HTR-8/SVneo (cell line): ENCODE measurements at places on chromosomes 11 and 22.

GRCh38 chr11:7982582-7983119, 4.5 kb upstream of the EIF3F start:
- DNase-seq = no peak

DNA sequence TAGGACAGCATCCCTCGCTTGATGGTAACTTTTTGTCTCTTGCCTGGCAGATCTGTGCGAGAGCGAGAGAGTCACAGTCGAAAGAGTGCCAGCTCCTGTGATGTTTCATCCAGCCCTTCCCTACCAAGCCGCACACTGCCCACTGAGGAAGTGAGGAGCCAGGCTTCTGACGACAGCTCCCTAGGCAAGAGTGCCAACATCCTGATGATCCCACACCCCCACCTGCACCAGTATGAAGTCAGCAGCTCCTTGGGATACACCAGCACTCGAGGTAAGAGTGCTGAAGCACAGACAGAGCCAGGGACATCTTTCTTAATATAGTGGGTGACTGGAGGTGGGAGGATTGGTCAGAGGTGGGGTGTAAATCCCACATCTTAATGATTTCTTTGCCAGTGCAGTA, 61.1 kb downstream of the DEPDC5 start:
- DNase-seq = no peak

- no peak for DNase-seq
Measured at GRCh38 chr11:66568124-66568916, at the start of gene CTSF. CTSF (minus strand) TSS chr11:66568606; CDS start chr11:66568486, 120 bp downstream.

DNA sequence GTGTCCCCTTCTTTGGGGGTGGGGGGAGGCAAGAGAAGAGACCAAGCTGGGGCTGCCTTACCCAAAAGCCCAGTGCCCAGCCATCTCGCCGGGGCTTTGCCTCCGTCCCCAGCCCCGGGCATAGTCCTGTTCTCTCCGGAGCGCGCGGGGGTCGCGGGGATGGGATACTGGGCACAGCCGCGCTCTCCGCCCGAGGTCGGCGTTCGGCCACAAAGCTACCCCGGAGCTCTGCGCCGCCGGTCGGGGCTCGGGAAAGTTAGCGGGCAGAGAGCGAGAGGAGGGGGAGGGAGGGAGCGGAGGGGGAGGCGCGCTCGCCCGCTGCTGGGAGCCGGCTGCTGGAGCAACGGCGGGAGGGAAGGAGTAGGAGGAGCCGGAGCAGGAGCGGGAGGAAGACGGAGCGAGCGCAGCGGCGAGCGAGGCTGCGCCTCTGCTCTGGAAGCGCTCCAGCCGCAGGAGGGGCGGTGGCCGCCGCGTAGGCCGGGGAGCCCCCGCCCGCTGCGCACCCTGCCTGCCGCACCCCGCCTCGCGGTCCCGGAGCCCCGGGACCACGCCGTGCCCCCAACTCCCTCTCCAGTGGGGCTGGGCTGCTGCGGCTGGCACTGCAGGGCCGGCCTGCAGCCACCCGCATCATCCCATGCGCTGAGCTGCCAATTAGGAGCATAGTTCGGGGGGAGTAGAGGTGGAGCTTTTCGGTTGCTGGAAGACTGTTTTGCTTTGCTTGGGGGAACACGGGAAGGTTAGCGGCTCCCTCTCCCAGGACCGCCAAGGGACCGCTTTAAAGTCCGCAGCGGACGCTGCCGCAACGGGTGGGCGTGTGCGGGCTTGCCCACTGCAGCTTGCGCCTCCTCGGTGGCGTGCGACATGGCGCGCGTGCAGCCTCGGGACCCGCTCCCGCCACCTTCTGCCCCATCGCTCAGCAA, at the start of gene SCN4B:
TSS of gene SCN4B (minus strand) at position 272 of the 920 bp plus-strand sequence. CDS start at position 122, 150 bp downstream.
- peak; percentile 56 for DNase-seq

DNA sequence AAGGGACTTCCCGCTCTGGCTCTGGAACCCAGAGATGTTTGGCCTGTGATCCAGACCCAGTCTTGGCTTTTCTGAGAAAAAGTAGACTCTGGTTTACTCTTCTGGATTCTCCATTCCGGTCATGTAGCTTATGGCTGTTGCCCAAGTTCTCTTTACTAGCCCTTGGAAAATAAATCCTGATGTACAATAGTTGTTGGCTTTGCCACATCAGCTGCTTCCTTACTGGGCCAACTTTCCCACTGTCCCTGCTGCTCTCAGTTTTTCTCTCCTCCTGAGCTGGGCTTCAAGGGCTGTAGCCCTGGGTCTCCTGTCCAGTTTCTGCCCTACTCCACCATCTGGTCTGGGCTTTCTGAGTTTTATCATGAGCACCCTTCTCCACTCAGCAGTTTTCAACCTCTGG, 12.5 kb downstream of the PATZ1 start:
- no peak for DNase-seq

GRCh38 chr11:130409594-130410388, 18.6 kb downstream of the ADAMTS8 start:
- DNase-seq = no peak

DNA sequence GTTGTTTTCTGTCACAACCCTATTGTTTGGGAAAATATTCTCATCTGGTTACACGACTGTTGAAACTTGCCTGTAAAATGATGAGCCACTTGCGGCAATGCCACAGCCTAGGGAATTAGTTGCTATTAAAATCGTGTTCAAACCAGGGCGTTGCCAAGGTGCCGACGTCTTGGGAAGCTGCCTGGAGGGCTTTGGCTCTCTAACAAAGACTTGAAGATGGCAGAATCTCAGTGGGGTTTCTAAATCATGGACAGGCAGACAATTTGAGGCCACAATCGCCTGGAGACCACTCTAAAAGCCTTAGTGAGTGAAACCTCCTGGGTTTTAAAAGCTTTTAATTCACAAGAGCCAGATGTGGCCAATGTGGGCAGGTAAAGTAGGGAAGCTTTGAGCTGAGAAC, 117.2 kb upstream of the BMAL1 start:
- DNase-seq = no peak

GRCh38 chr11:114075891-114076441, 16.5 kb downstream of the ZBTB16 start:
- peak; percentile 28 for DNase-seq

- peak; percentile 60 for DNase-seq
Measured at GRCh38 chr11:44178381-44178780, 82.9 kb downstream of the EXT2 start.

- DNase-seq = no peak
Measured at GRCh38 chr11:19592842-19593241, 119.8 kb upstream of the NAV2 start.

- DNase-seq = no peak
Measured at GRCh38 chr11:103696123-103696522, 340.3 kb upstream of the DDI1 start.
